ENCODE measurements at places on chromosomes 13 and 19. TPM values are rescaled to one million over a fixed set of nuclear protein-coding genes. Genes with fewer than 3 reads are reported as not detected.

The LILRB4 gene
- total RNA-seq, result 5.0 TPM

The SKA3 gene
- total RNA-seq, result 1.7 TPM

The LILRA5 gene
- total RNA-seq, result 0.82 TPM

The KCTD4 gene
- 0.45 TPM for total RNA-seq

GRCh38 chr19:58568453-58569130 lies 4.5 kb downstream of the MZF1 start:
- no peak for DNase-seq

DNA sequence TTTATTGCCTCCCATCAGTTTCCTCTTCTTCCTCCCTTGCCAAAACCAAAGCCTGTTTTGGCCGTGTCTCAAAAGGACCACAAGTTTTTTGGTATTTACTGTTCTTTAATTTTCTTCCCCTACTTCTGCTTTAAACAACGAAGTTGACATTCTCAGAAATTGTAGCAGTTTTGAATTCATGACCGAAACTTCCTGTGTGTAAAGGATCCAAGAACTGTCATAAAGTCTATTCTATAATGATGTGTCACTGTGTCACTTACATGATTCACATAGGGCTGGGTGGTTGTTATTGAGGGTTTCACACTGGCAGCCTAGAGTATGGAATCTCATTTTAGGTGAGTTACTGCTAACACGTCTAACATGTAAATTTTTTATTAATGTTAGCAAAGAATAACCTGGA lies 741.0 kb upstream of the KLHL1 start:
- no peak for DNase-seq

All from left colon (tissue), 2 donors.